GM12891 (cell line): ENCODE measurements at places on chromosomes 4 and X.

- no peak for DNase-seq
These were observed 125.1 kb upstream of the FUNDC1 start for GRCh38 chrX:44667771-44668170.

DNA sequence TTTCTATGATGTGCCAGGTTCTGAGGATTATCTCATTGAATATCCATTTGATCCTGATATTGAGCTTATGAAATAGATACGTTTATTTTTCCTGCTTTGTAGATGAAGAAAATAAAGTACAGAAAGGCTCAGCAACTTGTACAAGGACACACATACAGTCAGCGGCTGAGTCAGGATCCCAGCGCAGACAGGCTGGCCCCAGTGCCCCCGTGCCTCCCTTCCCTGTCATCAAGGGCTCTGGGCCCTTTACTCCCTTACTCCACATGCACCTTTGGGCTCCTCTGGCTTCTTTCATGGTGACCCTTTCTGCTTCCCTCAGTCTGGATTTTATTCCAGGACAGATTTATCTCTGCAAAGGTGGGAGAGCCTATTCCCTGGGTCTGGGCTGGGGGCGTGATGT, 12.8 kb downstream of the RASL11B start:
- DNase-seq: no peak

DNA sequence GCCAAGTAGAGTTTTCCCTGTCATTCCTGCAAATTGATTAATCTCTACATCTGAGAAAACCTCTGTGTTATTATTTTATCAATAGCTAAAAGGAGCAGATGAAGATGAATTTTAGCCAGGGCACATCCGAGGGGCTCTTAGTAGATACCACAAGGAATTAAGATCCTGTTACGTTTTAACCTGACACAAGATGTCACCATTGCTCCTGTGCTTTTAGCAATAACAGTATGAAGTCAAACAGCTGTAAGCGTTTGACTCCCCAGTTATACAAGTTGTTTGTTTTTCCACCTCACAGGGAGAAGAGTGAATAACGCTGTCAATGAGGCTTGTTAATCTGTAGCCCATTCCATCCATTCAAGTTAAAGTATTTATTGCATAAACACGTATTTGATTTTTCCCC, 76.0 kb upstream of the AP1S2 start:
- DNase-seq: no peak

GRCh38 chr4:170425521-170426143, 335.9 kb upstream of the AADAT start:
- no peak for DNase-seq

- no peak for DNase-seq
These were observed 7.7 kb upstream of the ZNF81 start for GRCh38 chrX:47828984-47829383.

DNA sequence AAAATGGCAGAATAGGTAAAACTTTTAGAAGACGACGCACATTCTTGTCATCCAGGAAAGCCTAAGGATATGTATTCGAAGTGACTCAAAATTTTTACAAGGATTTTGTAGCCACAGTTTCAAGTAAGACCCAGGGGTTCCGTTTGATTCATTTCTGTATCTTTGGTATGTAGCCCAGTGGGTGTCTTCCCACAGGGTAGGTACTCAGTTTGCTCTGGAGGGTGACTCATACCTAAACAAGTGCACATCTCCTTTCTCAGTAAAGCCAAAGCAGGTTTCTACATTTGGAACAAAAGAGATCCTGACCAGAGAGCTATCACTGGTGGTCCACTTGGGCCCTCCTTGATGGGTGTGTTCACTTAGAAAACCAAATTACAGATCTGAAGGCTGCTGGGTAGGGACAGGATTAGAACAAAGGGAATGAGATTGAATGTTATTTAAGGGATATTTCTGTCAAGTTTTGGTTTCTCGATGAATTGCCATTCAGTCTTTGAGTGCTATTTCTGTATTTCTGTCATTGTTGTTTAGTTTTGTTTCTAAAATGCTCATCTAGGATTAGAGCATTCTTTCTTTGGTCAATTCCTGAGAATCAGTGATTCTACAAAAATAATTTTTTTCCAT, 56.1 kb downstream of the PLS3 start:
- peak; percentile 1 for DNase-seq
